HFF-Myc (cell line): ENCODE measurements at places on chromosomes 6 and 20.

- DNase-seq, result peak; percentile 40
These were observed 39.2 kb downstream of the PLAGL2 start for GRCh38 chr20:32168184-32168910.

DNA sequence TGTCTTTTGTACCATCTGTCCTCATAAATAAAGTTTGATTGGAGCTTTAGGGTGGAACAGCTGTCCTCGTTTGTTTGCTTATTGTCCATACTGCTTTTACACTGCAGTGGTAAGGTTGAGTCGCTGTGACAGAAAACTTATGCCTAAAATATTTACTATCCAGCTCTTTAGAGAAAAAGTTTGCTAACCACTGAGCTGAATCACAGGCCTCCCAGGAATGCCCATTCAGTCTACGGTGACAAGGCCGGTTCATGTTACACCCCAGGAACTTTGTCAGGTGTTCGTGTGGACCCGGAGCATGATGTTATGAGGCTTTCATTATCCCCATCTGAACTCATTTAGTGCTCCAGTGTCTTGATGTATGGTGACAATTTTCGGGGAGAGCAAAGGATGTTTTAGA lies 401.1 kb downstream of the SAMD5 start:
- DNase-seq, result peak; percentile 35

GRCh38 chr6:170459451-170459850 lies 93.7 kb downstream of the PSMB1 start:
- no peak for DNase-seq

DNA sequence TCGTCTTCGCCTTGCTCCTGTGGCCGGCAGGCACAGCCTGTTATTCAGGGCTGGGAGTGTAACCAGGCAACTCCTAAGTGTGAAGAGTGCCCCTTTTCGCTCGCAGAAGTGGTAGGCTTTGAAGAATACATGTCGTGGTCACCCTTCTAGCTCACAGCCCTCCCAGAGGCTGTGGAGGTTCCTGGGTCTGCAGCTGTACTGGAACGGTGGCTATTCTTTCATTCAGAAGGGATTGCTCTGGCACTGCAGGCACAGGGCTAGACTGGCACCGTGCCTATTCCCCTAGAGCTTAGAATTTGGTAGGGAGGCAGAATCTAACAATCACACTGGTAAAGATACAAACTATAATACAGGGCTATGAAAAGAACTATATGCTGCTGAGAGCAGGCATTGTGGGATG lies 1.1 kb upstream of the SRSF12 start:
- DNase-seq, result no peak

DNA sequence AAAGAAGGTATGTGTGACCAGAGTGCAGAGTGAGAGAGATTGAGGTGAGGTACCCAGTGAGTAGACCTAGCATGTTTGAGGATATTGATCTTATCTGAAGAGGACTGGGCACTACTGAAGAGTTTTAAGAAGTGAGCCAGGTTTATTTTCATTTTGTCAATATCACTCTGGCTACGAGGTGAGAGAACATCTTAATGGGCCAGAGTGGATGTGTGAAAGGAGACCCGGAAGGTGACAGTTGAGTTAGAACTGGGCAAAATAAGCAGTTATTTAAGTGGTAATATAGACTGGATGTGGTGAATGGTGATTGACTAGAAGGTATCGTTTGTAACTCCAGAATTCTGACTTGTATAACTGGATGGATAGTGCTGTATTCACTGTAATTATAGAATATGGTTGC lies 134.1 kb downstream of the QKI start:
- no peak for DNase-seq

DNA sequence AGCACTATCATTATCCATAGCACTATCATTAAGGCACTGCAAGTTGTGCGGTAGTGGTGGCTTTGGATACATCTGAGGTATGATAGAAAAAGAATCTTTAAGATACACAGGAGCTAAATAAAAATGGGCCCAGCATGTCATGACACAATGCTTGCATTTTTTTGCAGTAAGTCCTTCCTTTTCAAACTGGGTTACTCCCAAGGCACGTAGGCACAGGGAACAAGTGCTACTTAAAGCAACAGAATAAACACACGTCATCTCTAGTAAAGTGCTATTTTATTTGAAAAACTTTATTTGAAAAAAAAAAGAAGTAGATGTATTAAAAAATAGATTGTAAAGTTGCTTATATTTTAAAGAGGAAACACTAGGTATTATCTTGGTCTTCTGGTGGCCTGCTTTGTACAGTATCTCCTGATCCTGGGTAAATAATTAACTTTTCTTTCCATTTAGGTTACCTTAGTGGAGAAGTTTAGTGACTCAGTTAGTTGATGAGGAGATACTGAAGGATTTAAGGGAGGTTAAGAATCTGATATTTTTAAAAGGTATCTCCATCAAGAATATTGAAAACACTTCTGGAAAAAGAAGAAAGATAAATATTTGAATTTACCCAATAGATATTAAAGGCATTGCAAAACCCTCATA lies 129.6 kb downstream of the EDN1 start:
- DNase-seq, result no peak

GRCh38 chr6:13282393-13283069 lies 45.8 kb downstream of the TBC1D7 start:
- DNase-seq, result no peak

DNA sequence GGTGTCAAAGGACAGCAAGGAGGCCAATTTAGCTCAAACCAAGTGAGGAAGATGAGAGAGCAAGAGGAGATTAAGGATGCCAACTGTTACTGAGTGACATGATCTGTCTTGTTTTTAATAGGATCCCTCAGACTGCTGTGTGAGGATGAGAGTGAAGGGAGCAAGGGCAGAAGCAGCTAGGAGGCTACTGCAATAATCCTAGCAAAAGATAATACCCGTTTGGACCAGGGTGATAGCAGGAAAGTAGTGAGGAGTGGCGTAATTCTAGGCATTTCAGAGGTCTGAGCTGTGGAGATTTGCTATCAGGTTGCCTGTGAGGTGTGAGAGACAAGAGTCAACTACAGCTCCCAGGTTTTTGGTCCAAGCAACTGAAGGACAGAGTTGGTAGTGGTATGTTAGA lies 14.7 kb downstream of the UBE2V1 start:
- no peak for DNase-seq

- peak; percentile 95 for DNase-seq
These were observed 90.8 kb downstream of the THBS2 start for GRCh38 chr6:169162752-169163407.

DNA sequence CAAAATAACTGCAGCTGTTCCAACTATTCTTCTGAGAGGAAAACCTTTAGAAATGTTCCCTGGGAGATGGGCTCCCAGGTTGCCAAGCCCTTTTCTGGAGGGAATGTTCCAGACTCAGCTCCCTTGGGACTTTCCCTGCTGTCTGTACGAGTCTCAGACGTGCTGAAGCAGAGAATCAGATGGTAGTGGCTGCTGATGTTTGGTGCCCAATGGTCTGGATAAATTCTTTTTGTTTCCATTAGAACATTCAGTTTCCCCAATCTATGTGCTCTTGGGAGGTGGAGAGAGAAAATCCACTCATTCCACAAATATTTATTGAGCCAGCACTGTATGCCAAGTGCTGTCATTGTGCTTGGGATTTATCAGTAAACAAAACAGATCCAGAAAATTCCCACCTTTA lies 40.0 kb downstream of the SNHG17 start:
- DNase-seq, result no peak

DNA sequence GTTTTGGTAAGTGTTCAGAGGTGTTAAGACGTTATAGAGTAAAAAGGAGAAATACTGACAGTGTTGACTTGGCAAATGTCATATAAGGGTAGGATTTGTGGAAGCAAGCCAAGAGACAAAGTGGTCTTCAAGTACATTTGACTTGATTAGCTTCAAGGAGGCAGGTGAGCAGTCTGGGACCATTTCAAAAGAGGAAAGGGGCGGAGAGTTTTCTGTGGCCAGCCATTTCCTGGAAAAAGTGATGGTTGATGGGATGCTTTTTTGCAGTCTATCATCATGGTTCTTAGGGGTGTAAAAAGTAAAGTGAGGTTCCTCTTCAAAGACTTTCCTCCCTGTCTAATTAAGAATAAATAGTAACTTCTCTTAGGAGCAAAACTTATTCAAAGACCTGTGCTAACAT lies 28.7 kb downstream of the FKBP1A start:
- no peak for DNase-seq

DNA sequence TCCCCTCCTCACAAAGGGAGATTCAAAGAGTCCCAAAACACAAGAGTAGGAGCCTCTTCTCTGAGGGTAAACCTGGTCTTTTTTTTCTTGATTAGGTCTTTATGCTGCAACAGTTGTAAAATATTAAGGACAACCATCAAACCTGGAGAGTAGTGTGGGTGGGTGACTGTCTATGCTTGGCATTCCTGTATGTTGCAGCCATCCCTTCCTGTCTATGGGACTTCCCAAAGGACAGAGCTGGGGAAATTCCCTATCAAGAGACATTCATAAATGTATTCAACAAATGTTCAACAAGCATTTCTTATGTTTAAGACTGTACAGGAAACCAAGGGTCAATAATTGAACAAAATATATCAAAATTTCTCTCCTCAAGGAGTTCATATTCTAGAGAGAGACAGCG lies 5.5 kb downstream of the BTN2A2 start:
- no peak for DNase-seq

DNA sequence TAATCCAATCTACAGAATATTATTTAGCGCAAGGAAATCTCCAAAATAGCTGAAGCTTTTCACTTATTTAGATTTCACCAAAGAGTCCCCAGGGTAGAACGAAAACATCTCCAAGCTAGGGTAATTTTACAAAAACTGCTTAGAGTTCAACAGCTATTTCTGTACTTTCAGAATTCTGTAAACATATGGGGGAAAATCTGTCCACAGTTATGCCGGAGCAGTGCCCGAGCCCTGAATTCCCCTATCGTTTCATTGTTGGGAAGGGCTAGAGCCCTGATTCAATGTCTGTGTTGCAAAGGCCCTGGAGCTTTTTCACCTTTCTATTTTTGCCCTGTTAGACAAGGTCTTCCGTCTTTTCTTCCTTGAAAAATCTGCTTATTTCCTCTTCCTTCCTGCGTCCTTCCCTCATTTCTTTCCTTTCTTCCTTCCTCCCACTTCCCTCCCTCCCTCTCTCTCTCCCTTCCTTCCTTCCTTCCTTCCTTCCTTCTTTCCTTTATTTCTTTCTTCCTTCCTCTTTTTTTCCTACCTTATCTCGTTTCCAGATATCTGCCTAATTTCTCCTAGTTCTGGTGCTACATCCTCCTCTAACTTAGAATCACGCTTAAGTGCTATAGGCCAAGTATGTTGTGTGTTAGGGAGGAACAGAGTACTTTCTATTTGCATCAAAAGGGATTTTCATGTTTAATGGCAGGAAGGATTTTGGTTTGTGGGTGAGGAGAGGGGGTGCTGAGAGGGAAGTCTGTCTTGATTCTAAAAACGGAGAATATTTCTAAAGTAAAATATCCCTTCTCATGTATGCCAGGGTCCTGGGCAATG lies 122.5 kb upstream of the BMP2 start:
- no peak for DNase-seq

- DNase-seq, result peak; percentile 46
These were observed 97.2 kb upstream of the MAP7 start for GRCh38 chr6:136647363-136647852.

DNA sequence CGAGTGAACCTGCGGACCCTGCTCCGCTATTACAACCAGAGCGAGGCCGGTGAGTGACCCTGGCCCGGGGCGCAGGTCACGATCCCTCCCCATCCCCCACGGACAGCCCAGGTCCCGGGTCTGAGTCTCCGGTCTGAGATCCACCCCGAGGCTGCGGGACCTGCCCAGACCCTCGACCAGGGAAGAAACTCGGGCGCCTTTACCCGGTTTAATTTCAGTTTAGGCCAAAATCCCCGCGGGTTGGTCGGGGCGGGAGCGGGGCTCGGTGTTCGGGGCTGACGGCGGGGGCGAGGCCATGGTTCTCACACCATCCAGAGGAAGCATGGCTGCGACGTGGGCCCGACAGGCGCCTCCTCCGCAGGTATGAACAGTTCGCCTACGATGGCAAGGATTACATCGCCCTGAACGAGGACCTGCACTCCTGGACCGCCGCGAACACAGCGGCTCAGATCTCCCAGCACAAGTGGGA lies 46.9 kb upstream of the TRIM26 start:
- no peak for DNase-seq

- DNase-seq, result no peak
These were observed 39.9 kb downstream of the SLC52A3 start for GRCh38 chr20:728256-728944.

GRCh38 chr6:158290040-158290439 lies 22.2 kb upstream of the TULP4 start:
- DNase-seq, result no peak

DNA sequence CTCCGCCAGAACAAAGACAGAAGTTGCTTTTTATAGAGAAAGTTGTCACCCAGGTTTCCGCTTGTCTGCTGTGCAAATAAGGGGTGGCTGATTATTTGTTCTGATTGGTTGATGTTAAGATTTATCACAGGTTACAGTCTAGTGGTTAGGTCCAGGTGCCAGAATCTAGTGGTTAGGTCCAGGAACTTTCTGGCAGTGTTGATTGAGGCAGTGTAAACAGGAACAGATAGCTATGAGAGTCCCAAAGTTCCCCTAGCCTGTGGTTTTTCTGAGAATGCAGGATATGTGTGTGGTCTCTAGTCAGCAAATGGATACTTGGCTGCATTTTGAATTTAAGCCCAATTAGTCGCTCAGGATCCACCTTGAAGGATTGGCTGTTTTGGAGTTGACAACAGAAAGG lies 148.0 kb downstream of the TMEM200A start:
- DNase-seq, result peak; percentile 37

GRCh38 chr6:122609881-122610689 lies at the start of gene PKIB:
Gene PKIB (plus strand): TSS chr6:122610405. CDS start chr6:122717795, 107,390 bp downstream.
- peak; percentile 7 for DNase-seq

- no peak for DNase-seq
These were observed 39.9 kb upstream of the TBC1D7 start for GRCh38 chr6:13368079-13368730.

DNA sequence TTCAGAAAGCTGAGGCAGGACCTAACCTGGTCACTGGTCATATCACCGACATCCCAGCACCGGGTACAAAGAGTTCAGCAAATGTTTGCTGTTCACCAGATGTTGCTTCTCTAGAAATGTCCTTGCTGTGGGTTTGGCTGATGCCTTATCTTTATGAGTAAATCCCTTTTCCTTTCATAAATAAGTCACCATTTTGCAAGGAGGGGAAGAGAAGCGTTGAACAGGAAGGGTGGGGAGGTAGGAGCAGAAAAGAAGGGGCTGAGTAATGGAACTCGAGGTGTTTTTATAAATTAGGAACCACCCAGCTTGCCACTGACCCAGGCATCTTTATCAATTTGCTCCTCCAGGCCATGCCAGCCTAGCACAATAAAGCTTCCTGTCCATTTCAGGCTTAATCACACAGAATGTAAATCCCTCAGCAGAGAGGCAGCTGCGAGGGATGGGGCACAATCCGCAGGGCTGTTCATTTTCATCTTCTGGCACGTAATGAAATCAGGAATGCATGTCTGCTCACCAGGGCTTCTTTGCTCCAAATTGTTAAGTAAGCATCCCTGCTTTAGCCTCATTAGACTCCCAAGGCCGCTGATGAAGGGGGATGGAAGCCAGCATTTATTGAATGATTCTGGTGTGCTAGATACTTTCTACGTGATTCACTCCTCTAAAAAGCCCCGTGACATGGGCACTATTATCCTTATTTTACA lies 371.9 kb upstream of the CHD6 start:
- DNase-seq, result no peak

DNA sequence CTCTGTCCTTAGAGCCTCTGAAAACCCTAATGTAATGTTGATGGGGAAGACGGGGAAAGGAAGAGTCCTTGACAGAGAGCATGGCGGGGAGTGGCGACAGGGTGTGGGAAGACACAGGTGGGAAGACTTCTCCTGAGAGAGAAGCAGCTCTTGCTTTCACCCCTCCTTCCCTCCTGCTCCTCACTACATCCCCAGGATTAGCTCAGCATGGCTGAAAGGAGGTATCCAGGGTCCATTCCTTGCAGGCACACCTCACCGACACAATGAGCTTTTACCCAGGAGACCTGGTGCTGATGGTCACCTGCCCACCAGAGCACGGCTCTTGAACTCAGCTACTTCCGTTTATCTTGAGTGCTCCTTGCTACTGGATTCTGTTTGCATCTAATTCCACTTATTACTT lies 469.3 kb downstream of the CDH26 start:
- DNase-seq, result no peak
